ENCODE measurements at places on chromosomes 7 and 10.

- no peak overlapping the region for H3K27ac ChIP-seq
- DNase-seq, result no peak
- H3K4me1 ChIP-seq, result no peaks in the 10 kb centered on the region
- no peaks in the 10 kb centered on the region for H3K36me3 ChIP-seq
- no peak overlapping the region for H3K4me3 ChIP-seq
- H3K27me3 ChIP-seq, result no peaks in the 10 kb centered on the region
Observed at GRCh38 chr7:46109437-46109836, 188.4 kb upstream of the IGFBP3 start.

- peaks cover 4% of the 10 kb centered on the region for H3K27me3 ChIP-seq
- DNase-seq, result no peak
- no peaks in the 10 kb centered on the region for H3K36me3 ChIP-seq
- H3K4me1 ChIP-seq, result peaks cover 23% of the 10 kb centered on the region
- H3K4me3 ChIP-seq, result no peak overlapping the region
- H3K27ac ChIP-seq, result no peak overlapping the region
Observed at GRCh38 chr7:116571037-116571436, 46.2 kb downstream of the CAV1 start.

DNA sequence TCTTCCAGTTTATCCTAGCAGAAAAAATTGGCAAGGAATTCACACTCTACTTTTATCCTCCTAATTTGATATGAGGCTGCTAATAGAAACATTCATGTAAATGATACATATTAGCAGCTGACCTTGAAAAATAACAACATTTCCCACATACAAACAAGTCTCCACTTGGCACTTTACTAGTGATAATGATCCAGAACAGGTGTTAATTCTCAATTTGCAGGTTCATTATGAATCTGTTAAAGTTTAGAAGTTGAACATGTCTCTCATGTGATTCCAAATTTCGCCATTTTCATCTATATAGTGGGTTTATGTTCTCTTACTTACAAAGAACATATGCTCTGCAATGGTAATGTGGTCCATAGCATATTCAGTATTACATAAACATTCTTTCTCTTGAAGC lies 1396.8 kb upstream of the LRRTM3 start:
- H3K4me3 ChIP-seq, result no peak overlapping the region
- no peaks in the 10 kb centered on the region for H3K4me1 ChIP-seq
- no peak overlapping the region for H3K27ac ChIP-seq
- H3K27me3 ChIP-seq, result no peaks in the 10 kb centered on the region
- no peak for DNase-seq
- H3K36me3 ChIP-seq, result no peaks in the 10 kb centered on the region

- no peaks in the 10 kb centered on the region for H3K27me3 ChIP-seq
- no peaks in the 10 kb centered on the region for H3K36me3 ChIP-seq
- no peaks in the 10 kb centered on the region for H3K4me1 ChIP-seq
- no peak overlapping the region for H3K4me3 ChIP-seq
Observed at GRCh38 chr10:33377658-33378025, 43.2 kb upstream of the NRP1 start.

DNA sequence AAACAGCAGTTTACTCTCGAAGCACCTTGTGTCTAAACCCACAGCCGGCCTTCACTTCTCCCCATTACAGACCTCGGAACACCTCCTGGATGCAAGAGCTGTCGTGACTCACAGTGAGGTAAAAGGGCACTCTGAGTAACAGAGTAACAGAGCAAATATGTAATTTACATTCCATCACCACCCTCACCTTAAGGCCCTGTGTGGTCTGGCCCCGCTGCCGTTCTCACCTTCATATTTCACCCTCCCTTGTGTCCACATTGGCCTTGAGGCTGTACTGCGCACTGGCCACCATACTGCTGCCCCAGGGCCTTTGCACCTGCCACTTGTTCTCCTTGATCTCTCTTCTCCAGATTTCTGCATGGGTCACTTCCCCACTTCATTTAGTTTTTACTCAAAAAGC lies 12.6 kb downstream of the FFAR4 start:
- H3K4me1 ChIP-seq, result no peaks in the 10 kb centered on the region
- H3K27ac ChIP-seq, result no peak overlapping the region
- no peak overlapping the region for H3K4me3 ChIP-seq
- DNase-seq, result no peak

- no peak for DNase-seq
- peaks cover 8% of the 10 kb centered on the region for H3K4me1 ChIP-seq
- no peak overlapping the region for H3K4me3 ChIP-seq
- H3K27me3 ChIP-seq, result peaks cover 40% of the 10 kb centered on the region
- no peak overlapping the region for H3K27ac ChIP-seq
Observed at GRCh38 chr7:43116451-43116850, 4.0 kb downstream of the HECW1 start.

- H3K27me3 ChIP-seq, result peaks cover 4% of the 10 kb centered on the region
- peak; percentile 36 for DNase-seq
- peaks cover 2% of the 10 kb centered on the region for H3K36me3 ChIP-seq
- peak overlapping the region; percentile 41 for H3K27ac ChIP-seq
- H3K4me3 ChIP-seq, result peak overlapping the region; percentile 96
Observed at GRCh38 chr10:110207805-110208613, 604 bp downstream of the MXI1 start.

- peaks cover 48% of the 10 kb centered on the region for H3K36me3 ChIP-seq
- no peak for DNase-seq
- H3K27ac ChIP-seq, result no peak overlapping the region
- no peak overlapping the region for H3K4me3 ChIP-seq
- no peaks in the 10 kb centered on the region for H3K27me3 ChIP-seq
- H3K4me1 ChIP-seq, result no peaks in the 10 kb centered on the region
Observed at GRCh38 chr7:129665013-129665401, 53.5 kb downstream of the NRF1 start.

GRCh38 chr7:51850126-51850525 lies 533.5 kb upstream of the COBL start:
- H3K4me3 ChIP-seq, result no peak overlapping the region
- H3K27ac ChIP-seq, result no peak overlapping the region
- no peak for DNase-seq
- H3K36me3 ChIP-seq, result no peaks in the 10 kb centered on the region
- no peaks in the 10 kb centered on the region for H3K27me3 ChIP-seq
- H3K4me1 ChIP-seq, result no peaks in the 10 kb centered on the region

GRCh38 chr7:114910787-114911186 lies 11.1 kb upstream of the MDFIC start:
- no peak for DNase-seq
- no peak overlapping the region for H3K4me3 ChIP-seq
- H3K36me3 ChIP-seq, result no peaks in the 10 kb centered on the region
- H3K4me1 ChIP-seq, result peaks cover 12% of the 10 kb centered on the region

DNA sequence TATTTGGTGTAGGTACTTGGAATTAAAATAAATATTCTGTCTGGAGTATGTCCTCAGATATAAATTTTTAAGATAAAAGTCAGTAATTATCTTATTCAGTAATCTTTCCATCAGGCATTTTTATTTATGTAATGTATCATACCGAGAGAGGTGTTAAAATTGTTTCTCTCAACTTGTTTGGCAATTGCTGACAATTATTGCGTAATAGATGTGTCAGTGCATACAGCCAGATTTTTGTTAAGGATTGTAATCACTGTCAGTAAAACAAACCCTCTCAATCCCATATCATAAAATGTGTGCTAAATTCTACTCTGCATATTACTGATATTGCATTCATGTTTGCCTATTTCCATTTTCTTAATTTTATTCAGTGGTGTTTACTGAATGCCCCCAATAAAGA lies 69.2 kb downstream of the CNTNAP2 start:
- no peaks in the 10 kb centered on the region for H3K36me3 ChIP-seq
- H3K4me3 ChIP-seq, result no peak overlapping the region
- no peak overlapping the region for H3K27ac ChIP-seq
- no peak for DNase-seq
- H3K27me3 ChIP-seq, result no peaks in the 10 kb centered on the region
- no peaks in the 10 kb centered on the region for H3K4me1 ChIP-seq

- H3K27ac ChIP-seq, result no peak overlapping the region
- no peaks in the 10 kb centered on the region for H3K4me1 ChIP-seq
- H3K27me3 ChIP-seq, result no peaks in the 10 kb centered on the region
- no peaks in the 10 kb centered on the region for H3K36me3 ChIP-seq
- H3K4me3 ChIP-seq, result no peak overlapping the region
Observed at GRCh38 chr10:57818522-57818921, 449.2 kb downstream of the IPMK start.

DNA sequence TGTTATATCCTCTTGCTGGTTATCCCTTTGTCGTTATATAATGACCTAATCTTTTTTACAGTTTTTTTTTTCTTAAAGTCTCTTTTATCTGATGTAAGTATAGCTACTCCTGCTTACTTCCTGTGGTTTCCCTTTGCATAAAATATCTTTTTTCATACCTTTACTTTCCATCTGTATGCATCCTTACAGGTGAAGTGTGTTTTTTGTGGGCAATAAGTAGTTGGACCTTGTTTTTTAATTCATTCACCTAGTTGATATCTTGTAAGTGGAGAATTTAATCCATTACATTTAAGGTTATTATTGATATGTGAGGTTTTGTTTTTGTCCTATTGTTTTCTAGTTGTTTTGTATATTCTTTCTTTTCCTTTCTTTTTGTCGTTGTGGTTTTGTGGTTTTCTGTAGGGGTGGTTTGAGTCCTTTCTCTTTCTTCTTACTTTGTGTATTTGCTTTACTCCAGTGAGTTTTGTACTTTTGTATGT lies 168.6 kb downstream of the MLLT10 start:
- peaks cover 16% of the 10 kb centered on the region for H3K4me1 ChIP-seq
- H3K36me3 ChIP-seq, result peaks cover 57% of the 10 kb centered on the region
- peak overlapping the region; percentile 29 for H3K4me3 ChIP-seq
- no peak for DNase-seq
- H3K27ac ChIP-seq, result peak overlapping the region; percentile 2

DNA sequence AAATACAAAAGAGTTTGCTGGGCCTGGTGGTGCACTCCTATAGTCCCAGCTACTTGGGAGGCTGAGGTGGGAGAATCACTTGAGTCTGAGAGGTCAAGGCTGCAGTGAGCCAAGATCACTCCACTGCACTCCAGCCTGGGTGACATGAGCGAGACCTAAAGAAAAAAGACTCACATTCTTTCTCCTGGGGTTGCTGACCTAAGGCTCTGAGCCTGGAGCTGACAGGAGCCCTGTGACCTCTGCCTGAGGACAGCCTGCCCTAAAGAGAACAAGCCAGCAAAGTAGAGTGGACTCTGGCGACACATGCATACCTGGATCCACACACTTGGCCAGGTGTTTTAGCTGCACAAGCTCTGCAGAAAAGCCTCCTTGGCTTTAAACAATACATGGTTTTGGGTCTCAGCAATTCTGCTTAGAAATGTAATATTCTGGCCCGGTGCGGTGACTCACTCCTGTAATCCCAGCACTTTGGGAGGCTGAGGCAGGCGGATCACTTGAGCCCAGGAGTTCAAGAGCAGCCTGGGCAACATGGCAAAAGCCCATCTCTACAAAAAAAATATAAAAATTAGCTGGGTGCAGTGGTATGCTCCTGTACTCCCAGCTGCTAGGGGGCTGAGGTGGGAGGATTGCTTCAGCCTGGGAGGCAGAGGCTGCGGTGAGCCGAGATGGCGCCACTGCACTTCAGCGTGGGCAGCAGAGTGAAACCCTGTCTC lies 58.4 kb downstream of the TMEM209 start:
- H3K27me3 ChIP-seq, result no peaks in the 10 kb centered on the region
- H3K36me3 ChIP-seq, result no peaks in the 10 kb centered on the region
- H3K4me1 ChIP-seq, result peaks cover 64% of the 10 kb centered on the region
- peak overlapping the region; percentile 41 for H3K27ac ChIP-seq
- DNase-seq, result no peak

DNA sequence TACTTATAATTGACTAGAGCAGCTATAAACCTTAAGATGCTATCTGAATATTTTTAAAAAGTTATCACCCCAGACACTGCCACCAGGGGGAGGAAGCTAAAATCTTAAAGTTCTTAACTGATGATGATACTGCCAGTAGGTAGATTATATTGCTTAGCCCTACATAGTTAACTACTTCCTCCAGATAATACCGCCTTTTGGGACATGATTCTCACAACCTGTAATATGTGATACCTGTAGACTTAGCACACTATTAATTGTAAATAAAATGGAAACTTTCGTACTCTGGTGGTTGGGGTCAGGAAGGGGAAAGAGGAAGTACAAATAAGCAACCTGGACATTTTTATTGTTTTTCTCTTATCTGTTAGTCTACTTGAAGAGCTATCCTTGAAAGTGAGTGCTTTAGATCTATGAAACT lies 268.9 kb downstream of the ADK start:
- no peaks in the 10 kb centered on the region for H3K27me3 ChIP-seq
- peaks cover 36% of the 10 kb centered on the region for H3K36me3 ChIP-seq
- H3K4me3 ChIP-seq, result no peak overlapping the region
- peak overlapping the region; percentile 1 for H3K27ac ChIP-seq
- DNase-seq, result no peak
- peaks cover 21% of the 10 kb centered on the region for H3K4me1 ChIP-seq

DNA sequence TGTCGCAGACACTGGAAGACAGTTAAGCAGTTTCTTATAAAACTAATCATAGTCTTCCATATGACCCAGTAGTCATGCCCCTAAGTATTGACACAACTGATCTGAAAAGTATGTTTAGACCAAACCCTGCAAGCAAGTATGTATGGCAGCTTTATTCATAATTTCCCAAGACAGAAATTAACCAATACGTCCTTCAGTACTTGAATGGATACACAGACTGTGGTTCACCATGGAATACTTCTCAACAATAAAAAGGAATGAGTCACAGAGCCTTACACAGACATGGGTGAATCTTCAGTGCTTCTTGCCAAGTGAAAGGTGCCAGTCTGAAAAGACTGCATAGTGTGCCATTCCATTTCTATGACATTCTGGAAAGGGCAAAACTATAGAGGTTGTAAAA lies 50.2 kb upstream of the AKR1E2 start:
- H3K36me3 ChIP-seq, result no peaks in the 10 kb centered on the region
- H3K27ac ChIP-seq, result no peak overlapping the region
- peaks cover 17% of the 10 kb centered on the region for H3K27me3 ChIP-seq
- H3K4me1 ChIP-seq, result no peaks in the 10 kb centered on the region
- no peak for DNase-seq
- H3K4me3 ChIP-seq, result no peak overlapping the region

DNA sequence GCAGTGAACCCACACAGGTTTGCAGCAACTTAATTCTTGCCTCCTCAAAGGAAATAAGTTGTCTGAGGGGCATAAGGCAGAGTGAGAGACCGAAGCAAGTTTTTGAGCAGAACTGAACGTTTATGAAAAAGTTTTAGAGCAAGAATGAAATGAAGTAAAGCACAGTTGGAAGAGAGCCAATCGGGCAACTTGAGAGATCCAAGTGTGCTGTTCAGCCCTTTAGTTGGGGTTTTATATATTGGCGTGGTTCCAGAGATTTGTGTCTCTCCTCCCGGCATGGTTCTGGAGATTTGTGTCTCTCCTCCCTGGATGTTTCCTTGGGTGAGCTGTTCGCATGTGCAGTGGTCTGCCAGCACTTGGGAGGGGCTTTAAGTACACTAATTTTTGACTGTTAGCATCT lies 141.4 kb upstream of the DGKB start:
- H3K4me1 ChIP-seq, result no peaks in the 10 kb centered on the region
- no peaks in the 10 kb centered on the region for H3K27me3 ChIP-seq
- no peak overlapping the region for H3K4me3 ChIP-seq
- H3K36me3 ChIP-seq, result no peaks in the 10 kb centered on the region
- no peak overlapping the region for H3K27ac ChIP-seq

- no peaks in the 10 kb centered on the region for H3K27me3 ChIP-seq
- DNase-seq, result no peak
- no peak overlapping the region for H3K27ac ChIP-seq
Observed at GRCh38 chr10:129839285-129840195, 124.5 kb downstream of the EBF3 start.

GRCh38 chr10:61398366-61399129 lies 54.6 kb downstream of the TMEM26 start:
- DNase-seq, result no peak
- H3K4me3 ChIP-seq, result no peak overlapping the region
- H3K27ac ChIP-seq, result no peak overlapping the region
- no peaks in the 10 kb centered on the region for H3K27me3 ChIP-seq
- H3K4me1 ChIP-seq, result peaks cover 18% of the 10 kb centered on the region
- H3K36me3 ChIP-seq, result no peaks in the 10 kb centered on the region

- H3K36me3 ChIP-seq, result peaks cover 11% of the 10 kb centered on the region
- no peak for DNase-seq
- H3K27me3 ChIP-seq, result no peaks in the 10 kb centered on the region
- H3K27ac ChIP-seq, result no peak overlapping the region
- H3K4me3 ChIP-seq, result no peak overlapping the region
Observed at GRCh38 chr7:50226669-50227068, 77.8 kb upstream of the IKZF1 start.

All from activated B cell treated with CpG ODN at 0.5 μM for 24 hours (primary cell).